ENCODE measurements at places on chromosomes 12 and 14.

DNA sequence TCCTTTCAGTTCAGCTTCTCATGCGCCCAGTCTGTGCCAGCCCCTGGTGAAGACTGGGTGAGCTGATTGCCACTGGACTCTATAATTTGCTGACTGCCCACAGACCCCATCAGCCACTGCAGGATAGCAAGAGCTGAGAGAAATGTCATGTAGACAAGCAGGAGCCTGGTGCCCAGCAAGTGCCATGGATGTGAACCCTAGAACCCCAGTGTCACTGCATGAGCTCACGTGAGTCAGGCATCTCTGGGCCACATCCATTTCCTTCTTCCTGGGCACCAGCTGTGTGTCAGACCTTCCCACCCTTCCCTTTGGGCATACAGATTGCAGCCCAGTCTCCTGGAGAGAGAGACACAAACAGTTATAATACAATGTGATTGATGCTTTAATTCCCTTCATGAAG lies 73.8 kb downstream of the NTF3 start:
- DNase-seq: no peak
- H3K27ac ChIP-seq: no peak overlapping the region
- H3K4me3 ChIP-seq: no peak overlapping the region
- no peaks in the 10 kb centered on the region for H3K4me1 ChIP-seq

DNA sequence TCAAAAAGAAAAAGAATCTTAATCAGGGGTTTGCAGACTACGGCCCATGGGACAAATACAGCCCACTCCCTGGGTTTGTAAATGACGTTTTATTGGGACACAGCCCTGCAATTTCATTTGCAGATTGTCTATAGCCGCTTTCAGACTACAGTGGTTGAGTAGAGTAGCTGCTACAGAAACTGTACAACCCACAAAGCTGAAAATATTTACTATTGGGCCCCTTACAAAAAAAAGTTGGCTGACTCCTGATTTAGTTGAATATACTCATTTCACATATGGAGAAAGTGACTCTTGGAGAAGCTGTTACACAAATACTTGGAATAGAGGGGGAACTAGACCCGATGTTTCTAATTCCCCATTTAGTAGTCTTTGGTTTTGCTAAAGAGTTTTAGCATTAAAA lies 162.5 kb upstream of the NOS1 start:
- H3K4me1 ChIP-seq: no peaks in the 10 kb centered on the region
- no peaks in the 10 kb centered on the region for H3K27me3 ChIP-seq
- no peaks in the 10 kb centered on the region for H3K36me3 ChIP-seq
- no peak overlapping the region for H3K4me3 ChIP-seq
- no peak overlapping the region for H3K27ac ChIP-seq
- no peak for DNase-seq

DNA sequence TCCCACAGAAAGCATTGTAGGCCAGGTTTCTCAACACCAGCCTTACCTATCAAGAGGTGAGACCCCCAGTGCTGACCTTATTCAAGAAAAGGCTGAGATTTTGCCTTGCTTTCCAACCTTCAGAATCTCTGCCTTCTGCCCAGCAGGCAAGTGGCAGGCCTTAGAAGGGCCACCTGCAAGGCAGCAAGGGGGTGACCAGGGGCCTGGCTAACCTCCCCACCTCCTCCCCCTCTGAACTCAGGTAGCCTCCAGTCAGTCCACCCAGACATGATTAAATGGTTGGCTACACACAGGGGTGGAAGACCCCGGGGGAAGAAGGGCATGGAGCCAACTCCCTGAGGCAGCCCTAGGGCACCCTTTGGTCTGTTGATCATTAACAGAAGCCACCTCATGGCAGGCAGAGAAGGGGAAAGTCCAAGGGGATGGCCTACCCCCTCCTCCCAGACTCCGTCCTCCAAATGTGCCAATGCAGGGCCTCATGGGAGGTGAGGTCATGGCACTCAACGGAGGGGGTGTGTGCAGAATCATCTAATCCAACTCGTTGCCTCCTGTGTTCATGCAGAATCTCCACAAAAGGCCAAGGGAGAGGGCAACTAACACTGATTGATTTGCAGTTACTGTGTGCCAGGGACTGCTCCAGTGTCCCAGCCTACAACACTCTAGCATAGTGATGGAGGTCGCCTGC lies 8.5 kb downstream of the ZFP36L1 start:
- H3K4me1 ChIP-seq: peaks cover 3% of the 10 kb centered on the region
- H3K27ac ChIP-seq: peak overlapping the region; percentile 76
- no peak for DNase-seq
- peaks cover 5% of the 10 kb centered on the region for H3K36me3 ChIP-seq
- H3K4me3 ChIP-seq: no peak overlapping the region

- no peaks in the 10 kb centered on the region for H3K27me3 ChIP-seq
- DNase-seq: no peak
- no peaks in the 10 kb centered on the region for H3K4me1 ChIP-seq
Measured at GRCh38 chr12:119266963-119267362, 67.6 kb upstream of the CCDC60 start.

DNA sequence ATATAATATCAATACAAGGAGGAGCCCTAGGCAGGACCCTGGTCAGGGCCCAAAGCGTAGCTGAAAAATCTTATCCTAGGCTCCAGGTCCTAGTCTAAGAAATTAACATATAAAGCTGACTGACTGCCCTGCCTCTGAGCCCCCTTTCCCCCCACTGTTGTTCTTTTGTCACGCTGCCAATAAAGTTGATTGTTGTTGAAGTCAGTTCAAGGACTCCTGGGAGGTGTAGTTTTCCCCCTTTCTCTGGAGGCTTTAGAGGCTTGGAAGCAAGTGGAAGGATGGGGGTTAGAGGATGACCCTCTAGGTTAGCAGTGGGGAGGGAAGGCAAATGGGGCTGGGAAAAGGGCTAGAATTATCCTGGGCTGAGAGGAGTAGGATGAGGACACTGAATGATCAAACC lies 3.2 kb downstream of the PPP1R1A start:
- no peaks in the 10 kb centered on the region for H3K4me1 ChIP-seq
- H3K27ac ChIP-seq: no peak overlapping the region
- no peaks in the 10 kb centered on the region for H3K36me3 ChIP-seq
- no peaks in the 10 kb centered on the region for H3K27me3 ChIP-seq

- H3K36me3 ChIP-seq: no peaks in the 10 kb centered on the region
- H3K4me3 ChIP-seq: no peak overlapping the region
- H3K4me1 ChIP-seq: no peaks in the 10 kb centered on the region
- no peaks in the 10 kb centered on the region for H3K27me3 ChIP-seq
Measured at GRCh38 chr12:16669756-16670155, 63.8 kb upstream of the LMO3 start.

DNA sequence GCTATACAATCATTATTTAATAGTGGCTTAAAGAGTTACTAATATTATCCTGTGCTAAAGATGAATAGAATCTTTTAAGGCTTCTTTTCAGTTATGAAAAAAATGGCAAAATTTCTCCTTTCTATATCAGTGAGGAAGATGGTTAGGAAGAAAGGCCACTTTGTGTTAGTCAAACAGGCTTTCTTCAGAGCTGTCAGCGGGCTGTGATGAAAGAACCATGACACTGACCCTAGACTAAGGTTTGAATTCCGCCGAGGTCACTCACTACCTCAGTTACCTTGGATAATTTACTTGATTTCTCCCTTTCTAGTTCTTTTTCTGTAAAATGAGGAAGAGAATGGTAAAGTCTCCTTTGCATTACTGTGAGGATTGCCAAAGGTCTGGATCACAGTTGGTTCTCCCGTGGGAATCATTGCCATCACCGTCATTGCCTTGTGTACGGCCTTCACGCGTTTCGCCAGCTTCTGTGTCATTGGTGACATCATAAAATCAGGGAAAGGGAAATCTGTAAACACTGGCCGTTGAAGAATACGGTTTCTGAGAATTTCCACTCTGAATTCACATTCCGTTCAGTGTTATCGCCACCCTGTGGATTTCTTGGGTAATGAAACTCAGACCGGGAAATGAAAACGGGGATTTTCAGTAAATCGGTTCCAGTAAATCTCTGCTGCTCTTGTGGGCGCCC lies 26.7 kb upstream of the YBX3 start:
- no peaks in the 10 kb centered on the region for H3K4me1 ChIP-seq
- no peaks in the 10 kb centered on the region for H3K36me3 ChIP-seq
- DNase-seq: peak; percentile 79
- H3K27me3 ChIP-seq: no peaks in the 10 kb centered on the region
- peak overlapping the region; percentile 54 for H3K4me3 ChIP-seq
